Kidney epithelial cell (primary cell): ENCODE measurements at places on chromosomes 1 and 21.

- no peak for DNase-seq
Measured at GRCh38 chr21:14917762-14918161, 147.0 kb downstream of the NRIP1 start.

GRCh38 chr1:206563367-206564207 is 48.7 kb downstream of the EIF2D start:
- DNase-seq, result no peak

GRCh38 chr1:34970220-34970735 is 14.9 kb downstream of the TMEM35B start:
- DNase-seq, result no peak

DNA sequence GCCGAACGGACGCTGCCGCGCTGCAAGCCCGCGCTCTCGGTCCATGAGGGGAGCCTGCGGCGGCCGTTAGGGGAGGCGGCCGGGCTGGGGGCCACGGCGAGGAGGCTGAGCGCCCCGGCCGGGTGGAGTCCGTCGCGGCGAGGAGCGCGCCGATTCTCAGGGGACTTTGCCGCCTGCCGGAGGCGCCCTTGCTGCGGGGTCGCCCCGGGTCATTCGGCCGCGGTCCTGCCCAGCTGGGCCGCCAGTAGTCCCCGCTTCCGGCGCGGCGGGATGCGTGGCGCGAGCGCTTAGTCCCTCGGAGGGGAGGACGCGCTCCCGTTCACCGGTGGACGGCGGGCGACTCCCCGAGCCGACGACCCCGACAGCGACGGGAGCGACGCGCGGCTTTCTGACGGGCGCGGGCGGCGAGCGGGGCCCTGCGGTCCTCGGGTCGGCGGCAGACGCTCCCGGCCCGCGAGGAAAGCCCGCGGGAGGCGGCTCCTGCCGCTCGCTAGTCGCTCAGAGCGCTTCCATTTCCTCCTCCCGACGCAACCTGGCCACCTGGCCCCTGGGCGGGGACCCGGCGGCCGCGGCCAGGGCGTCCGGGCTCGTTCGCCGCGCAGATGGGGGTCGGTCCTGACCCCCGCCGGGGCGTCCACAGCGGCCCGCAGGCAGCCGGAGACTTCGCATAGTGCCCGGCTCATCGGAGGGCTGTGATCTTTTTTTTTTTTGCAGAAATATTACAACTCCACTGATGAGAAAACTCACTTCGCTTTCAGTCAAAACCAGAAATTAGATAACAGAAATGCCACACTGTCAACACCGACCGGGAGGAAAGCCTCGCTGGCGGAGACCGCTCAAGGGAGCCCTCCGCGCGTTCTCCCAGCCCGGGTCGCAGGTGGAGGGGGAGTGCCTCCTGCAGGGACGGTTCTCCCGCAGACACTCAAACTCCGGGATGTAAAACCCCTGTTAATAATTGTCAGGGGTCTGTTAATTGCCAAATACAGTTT is 641 bp upstream of the ZBTB21 start:
- no peak for DNase-seq

DNA sequence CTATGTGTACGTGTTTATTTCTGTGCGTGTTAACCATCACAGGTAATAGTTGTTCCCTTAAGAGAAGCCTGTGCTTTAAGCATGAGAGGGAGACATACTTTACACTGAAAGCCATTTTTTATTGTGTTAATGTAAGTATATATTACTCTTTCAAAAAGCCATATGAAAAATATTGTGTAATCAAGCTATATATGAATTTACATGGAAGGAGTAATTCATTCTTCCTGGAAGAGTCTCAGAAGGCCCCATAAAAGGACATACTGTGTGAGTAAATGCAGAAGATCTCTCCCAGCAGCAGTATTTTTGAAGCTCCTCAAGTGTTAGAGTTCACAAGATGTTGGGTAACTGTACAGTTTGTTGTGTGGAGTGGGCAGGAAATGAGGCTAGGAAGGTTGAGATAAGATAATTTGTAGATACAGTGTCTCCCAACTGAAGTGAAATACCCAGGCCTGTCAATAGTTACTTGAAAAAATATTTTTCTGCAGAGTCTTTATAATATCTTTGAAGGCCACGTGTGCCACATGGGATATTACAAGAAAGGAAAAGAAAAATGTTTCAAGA is 138.3 kb downstream of the PTGER3 start:
- DNase-seq, result no peak

GRCh38 chr1:226658546-226659125 is 80.4 kb downstream of the ITPKB start:
- no peak for DNase-seq

GRCh38 chr21:45468051-45468970 is 63.3 kb downstream of the COL18A1 start:
- no peak for DNase-seq

DNA sequence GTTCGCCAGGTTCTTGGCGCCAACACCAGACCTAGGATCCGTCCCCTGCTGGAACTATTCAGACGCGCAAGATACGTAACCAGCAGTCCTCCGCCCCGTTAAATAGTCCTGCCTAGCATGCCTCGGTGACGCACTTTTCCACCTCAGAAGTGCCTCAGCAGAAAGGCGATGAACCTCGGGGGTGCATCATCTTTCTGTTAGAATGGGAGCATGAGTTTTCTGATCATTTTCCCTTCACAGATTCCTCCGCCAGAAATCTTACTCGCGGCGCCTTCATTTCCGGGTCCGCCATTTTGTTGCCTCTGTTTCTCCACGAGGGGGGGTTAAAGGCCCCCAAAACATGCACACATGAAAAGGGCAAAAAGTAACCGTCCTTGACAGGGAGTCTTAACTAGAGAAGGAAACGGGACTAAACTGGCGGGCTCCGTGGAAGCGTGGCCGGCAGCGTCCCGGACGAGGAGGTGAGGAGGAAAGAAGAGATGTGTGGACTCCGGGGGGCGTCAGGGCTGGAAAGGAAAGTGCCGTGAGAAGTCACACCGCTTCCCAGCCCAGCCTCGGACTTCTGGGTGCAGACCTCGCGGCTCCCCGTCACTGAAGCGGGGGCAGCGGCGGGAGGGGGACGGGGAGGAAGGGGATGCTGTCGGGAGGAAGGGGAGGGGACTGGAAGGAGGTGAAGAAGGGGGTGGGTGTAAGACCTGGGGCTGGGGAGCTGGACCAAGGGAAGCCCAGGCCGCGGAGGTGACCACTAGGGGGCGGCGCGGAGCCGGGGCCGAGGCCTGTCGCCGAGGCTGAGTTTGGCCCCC is at the start of gene GABPB2:
Gene GABPB2 (plus strand): TSS at position 288 of the 803 bp plus-strand sequence. CDS start 17,429 bp downstream, outside the sequence.
- DNase-seq, result peak; percentile 54

DNA sequence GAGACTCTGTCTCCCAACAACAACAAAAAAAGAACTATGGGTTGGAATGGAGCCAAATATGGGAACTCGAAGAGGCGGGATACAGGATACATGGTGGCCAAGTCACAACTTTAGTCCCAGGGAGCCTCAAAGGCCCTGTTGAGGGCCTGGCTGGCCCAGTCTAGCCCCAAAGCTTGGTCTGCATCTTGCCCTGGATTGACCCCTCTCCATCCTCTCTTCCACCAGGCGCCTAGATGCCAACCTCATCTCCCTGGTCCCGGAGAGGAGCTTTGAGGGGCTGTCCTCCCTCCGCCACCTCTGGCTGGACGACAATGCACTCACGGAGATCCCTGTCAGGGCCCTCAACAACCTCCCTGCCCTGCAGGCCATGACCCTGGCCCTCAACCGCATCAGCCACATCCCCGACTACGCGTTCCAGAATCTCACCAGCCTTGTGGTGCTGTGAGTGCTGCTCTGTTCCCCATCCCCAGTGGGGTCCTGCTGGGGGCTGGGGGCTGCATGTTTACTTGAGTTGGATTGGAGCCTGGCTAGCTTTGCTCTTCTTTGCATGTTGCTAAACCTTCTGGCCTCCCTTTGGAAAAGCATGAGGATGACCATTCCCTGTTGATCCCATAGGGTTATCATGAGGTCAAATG is 65.5 kb downstream of the UBE2T start:
- no peak for DNase-seq

DNA sequence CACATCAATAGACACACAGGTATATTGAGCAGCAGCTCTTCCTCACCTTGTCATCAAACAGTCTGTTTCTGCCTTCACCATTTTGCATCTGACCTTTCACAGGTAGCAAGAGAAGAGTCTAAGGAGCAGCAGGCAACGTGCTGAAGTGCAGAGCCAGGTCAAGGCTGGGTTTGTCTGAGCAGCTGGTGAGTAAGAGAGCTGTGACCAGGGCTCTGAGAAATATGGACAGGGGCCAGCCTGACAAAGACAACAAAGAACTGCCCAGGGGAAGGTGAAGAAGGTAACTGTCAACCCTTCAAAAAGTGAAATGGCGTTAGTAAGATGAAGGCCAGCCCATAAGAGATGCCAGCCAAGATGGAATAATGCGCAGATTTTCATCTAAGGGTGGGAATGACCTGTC is 58.9 kb upstream of the LRRC8D start:
- DNase-seq, result no peak

DNA sequence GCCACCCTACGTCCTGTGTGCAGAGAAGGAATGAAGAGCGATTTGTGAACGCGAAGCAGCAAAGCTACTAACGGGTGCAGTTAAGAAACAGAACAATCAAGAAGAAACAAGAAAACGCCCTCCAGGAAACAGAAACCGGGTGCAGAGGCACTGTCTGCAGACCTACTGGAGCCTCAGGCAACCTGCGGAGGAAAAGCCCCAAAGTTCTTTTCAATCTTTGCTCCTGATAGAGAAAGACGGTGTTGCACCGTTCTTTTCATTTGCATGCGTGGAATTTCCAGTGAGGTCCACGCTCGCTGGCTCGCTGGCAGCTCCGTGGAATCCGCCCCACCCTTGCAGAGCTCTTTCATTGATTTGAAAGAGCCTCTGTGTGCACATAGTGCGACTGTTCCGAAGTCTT is 37.0 kb upstream of the PDE9A start:
- DNase-seq, result no peak

- no peak for DNase-seq
Measured at GRCh38 chr1:212271234-212271633, 14.0 kb upstream of the PPP2R5A start.

- no peak for DNase-seq
Measured at GRCh38 chr1:164228928-164229327, 330.1 kb upstream of the PBX1 start.
